Ovary (tissue), 10 donors: ENCODE measurements at places on chromosomes 11 and 22.

GRCh38 chr11:44803009-44803408, 76.2 kb downstream of the TSPAN18 start:
- no peak for DNase-seq

DNA sequence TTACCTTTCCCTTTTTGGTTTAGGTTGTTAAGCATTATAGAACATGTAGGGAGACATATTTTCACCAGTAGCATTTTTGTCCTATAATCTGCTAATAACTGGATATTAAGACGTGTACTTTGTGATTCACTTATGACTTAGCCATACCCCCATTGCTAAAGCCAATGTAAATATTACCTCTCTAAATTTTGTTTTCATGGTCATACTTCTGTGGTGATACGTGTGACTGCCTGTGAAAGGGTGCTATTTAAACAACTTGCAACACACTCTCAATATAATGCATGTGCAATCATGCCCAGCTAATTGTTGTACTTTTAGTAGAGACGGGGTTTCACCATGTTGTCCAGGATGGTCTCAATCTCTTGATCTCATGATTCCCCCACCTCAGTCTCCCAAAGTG, 36.2 kb upstream of the PAK1 start:
- no peak for DNase-seq

DNA sequence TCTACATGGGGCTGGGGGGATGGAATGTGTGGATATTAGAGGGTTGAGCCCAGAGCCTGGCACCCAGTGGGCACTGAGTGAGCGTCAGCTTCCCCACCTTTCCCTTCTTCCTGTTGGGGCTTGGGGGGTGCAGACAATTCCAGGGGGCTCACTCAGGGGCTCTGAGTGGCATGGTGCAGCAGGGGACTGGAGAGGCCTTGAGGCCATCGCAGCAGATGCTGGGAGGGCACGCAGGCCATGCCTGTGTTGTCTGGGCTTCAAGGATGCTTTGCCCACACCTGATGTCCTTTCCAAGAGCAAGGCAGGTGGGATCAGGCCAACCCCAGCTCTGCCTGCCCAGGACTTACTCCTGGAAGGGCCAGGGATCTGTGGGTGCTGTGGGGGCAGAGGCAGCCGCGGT, 11.2 kb upstream of the TTLL12 start:
- no peak for DNase-seq

DNA sequence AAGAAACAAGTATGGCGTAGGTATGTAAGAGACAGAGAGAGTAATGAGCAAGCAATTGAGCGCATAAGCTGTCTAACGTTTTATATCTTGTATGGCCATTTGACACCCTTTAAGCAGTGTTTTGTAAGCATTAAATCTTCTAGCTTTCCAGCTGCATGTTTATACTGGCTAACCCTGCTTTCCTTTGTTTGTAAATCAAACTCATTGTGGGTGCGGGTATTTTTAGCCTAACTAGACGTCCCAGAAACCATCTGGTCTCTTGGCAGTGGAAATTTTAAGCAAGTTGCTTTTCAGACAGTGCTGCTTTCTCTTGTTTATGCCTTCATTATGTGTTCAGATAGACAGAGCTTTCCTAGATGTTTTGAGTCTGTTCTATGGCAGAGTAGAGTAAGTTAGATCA, 73.5 kb downstream of the RNF169 start:
- no peak for DNase-seq

GRCh38 chr22:46484156-46484860, 53.1 kb downstream of the CELSR1 start:
- no peak for DNase-seq

GRCh38 chr11:13341026-13341425, 63.4 kb downstream of the BMAL1 start:
- no peak for DNase-seq

DNA sequence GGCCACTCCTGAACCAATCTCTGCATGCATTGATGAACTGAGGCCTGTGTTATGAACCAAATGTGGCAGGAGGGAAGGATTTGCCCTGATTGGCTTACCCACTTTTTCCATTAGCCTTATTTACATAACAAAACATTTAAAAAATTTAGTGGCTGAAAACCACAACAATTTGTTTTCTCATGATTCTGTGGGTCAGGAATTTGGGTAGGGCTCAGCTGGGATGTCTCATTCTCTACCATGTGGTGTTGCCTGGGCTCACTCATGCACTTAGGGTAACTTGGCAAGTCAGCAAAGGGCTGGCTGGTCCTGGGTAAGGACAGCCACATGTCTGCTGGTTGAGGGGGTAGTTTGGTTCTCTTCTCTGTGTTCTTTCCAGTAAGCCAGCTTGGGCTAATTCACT, 35.1 kb upstream of the CYP2R1 start:
- no peak for DNase-seq

GRCh38 chr11:104090767-104091166, 54.3 kb downstream of the DDI1 start:
- no peak for DNase-seq

DNA sequence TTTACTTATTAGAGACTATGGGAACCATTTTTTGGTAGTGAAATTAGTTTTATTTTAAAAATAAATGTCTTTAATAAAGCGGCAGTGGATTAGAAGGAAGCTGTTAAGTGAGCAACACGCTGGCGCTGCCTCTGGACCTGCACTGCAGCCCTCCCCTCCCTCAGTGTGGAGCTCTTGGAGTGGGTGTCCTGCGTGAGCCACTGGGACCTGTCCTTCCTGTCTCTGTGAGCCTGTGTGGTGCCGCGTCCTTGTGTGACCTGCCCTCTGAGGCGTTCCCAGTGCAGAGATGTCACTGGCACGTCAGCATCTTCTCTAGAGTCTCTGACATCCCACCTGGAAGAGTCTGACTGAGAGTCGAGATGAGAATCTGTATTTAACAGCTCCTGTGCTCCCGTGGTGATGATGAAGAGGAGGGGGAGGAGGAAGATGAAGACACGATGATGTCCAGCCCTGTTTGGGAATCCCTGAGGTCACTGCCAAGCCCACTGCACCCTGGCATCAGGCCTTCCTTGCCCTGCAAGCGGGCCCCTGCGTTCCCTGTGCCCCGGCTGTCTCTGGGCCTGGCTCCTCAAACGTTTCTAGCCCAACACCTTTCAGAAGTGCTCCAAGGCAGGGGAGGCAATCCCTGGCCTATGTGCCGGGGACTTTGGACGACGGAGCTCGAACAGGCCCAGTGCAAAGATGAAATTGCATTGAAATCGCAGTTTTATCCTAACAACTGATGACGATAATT, 271.8 kb downstream of the TBC1D22A start:
- DNase-seq = peak; percentile 22

GRCh38 chr11:79119491-79120284, 321.1 kb downstream of the TENM4 start:
- no peak for DNase-seq

- no peak for DNase-seq
These were observed 315.9 kb downstream of the CADM1 start for GRCh38 chr11:115188188-115188897.

DNA sequence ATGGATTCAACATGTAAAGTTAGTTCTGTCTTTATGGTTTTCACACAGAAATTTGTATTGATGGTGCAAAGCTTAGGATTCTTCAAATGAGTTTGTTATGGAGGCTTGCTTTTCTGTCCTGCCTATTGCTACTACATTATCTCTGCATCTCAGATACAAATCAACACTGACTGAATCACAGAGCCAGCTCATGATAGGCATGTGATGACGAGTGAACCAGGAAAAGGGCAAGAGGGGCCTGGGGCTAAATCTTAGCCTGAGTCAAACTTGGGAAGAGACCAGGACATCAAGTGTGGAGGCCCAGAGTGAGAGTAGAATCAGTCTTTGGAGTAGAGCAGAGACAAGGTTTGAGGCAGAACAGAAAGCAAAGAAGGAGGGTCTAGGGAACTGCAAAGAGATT, 107.1 kb upstream of the CD44 start:
- no peak for DNase-seq

GRCh38 chr11:2085251-2086066, 53.7 kb downstream of the IGF2 start:
- no peak for DNase-seq

DNA sequence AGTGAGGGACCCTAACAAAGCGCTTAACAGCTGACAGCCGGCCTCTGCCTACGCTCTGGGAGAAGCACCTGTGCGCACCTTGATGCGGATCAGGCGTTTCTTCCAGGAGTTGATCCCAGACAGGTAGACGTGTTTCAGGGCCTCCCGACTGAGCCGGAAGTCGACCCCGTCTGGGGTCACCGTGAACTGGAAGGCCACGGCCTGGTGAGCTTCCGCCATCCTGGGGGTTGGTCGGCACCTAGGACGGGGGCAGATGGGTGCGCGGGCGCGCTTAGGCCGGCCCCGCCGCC, 585 bp downstream of the CPT1B start:
- no peak for DNase-seq

DNA sequence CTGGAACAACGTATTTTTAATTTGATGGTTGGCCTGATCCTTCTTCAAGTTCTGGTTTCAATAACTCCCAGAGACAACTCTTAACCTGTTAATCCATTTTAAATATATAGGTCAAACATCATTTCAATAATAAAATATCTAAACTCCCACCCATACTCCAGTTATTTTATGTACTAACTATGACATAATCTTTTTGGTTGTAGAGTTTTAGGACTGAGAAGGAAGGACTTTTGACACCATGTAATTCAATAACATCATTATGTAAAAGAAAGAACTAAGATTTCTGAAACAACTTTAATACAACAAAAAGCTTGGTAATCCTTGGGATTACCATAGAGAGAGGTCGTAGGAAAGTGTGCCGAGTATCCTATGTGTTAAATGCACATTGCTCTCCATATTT, 31.5 kb downstream of the VSIG10L2 start:
- no peak for DNase-seq

- DNase-seq = no peak
These were observed 849.1 kb upstream of the API5 start for GRCh38 chr11:42462558-42463310.

- no peak for DNase-seq
These were observed 10.5 kb downstream of the EMSY start for GRCh38 chr11:76455331-76455730.

GRCh38 chr22:36350751-36351594, 36.8 kb downstream of the MYH9 start:
- DNase-seq = peak; percentile 76

- no peak for DNase-seq
These were observed 31.4 kb downstream of the CHRDL2 start for GRCh38 chr11:74699615-74700396.

DNA sequence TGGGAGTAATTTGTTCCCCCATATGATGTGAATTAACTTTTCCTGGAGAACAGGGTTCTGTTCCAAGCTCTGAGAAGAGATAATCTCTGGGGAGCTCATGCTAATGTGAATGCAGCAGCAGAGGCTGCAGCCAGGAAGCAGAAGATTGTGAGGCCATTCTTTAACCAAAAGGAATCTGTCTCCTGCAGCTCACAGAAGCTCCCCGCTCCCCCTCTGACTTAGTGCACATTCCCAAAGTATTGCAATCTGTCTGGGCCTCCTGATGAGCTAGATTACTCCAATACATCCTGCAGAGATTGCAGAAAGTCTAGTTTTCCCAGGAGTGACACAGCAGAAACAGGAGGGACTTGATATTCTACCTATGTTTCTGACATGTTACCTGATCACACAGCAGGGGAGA, 420.6 kb upstream of the FAT3 start:
- no peak for DNase-seq
